Activated T-cell treated with anti-CD3 and anti-CD28 coated beads for 24 hours (primary cell): ENCODE measurements at places on chromosomes 12 and 14.

DNA sequence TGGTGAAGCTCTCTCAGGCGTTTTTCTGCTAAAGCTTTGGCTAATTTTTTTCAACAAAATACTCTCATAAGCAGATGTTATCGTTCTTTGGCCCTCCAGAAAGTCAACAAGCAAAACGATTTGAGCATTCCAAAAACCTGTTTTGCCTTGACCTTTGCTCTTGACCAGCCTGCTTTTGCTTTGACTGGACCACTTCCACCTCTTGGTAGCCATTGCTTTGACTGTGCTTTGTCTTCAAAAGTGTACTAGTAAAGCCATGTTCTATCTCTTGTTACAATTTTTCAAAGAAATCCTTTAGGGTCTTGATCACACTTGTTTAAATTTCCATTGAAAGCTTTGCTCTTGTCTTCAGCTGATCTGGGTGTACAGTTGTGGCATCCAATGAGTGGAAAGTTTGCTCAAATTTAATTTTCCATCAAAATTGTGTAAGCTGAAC is 10.7 kb upstream of the ARID4A start:
- no peak for DNase-seq

DNA sequence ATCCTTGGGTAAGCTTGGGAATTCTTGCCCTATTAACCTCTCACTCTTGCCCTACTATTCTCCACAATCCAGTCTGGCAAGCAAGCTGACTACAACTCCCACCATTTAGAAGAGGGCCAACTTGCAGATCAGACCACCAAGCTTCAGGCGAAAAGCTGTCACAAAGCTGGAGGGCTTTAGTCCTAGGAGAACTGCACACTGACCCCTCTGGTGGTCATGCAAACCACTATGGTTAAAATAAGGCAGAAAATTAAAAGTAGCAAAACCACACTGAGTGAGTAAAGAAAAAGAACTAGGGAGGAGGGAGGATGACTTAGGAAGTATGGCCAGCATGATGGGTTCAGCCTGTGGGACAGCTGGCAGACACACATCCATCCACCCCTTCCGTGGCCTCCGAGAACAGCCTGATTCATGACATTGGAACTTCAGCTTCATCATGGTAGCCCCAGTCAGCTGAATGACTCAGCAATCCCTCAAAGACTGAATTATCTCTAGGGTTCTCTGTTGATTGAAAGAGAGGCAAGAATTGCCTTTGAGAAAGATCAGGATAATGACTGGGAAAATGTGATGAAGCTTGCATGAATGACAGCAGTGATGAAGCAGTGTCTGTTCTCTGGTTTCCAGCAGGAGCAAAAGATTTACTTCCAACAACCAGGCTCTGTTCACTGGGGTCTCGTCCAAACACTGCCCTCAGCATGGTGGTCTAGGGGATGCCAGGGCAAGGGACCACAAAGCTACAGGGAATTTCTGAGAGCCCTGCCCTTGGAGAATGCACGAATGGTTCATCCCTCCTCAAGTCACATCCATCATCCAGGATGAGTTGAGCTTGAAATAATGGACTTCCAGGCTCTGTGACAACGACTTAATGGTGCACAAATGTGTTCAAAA is 24.4 kb downstream of the PITPNM2 start:
- DNase-seq: no peak

DNA sequence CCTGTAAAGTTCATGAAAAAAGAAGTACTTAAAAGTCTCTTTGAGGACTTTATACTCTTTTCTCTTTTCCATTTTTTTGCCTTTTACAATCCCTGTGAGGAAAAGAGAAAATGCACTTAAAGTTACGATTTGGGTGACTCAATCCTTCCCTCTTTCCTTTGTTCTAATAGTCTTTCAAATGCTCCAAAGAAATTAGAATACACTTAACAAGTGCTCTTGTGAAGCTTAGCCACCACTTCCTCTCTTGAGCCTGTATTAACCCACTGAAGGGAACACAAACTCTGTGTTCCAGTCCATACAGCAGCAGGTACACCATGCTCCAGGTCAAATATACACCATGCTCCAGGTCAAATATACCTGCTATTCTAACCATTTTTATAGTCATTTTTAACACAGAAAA is 581.1 kb upstream of the MGAT4C start:
- no peak for DNase-seq

- DNase-seq: no peak
These were observed 29.6 kb downstream of the ZFHX2 start for GRCh38 chr14:23521785-23522640.

DNA sequence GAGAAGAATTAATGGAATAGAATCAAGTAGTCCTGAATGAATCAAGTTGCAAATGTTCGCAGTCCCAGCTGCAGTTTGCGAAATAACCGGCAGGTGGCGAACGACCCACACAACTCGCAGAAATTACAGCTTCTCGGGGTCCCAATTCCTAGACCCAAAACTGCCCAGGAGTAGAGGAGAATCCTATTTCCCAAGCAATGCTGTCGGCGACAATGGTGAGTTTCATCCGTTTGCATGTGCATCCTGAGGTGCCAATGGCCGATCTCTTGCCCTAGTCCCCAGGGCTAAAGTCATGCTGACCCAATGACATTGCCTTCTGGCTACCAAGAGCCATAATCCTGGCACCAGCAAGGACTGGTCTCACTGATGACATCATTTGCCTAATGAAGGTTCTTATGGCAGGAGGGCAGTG is 8.5 kb upstream of the ASCL1 start:
- DNase-seq: peak; percentile 37

DNA sequence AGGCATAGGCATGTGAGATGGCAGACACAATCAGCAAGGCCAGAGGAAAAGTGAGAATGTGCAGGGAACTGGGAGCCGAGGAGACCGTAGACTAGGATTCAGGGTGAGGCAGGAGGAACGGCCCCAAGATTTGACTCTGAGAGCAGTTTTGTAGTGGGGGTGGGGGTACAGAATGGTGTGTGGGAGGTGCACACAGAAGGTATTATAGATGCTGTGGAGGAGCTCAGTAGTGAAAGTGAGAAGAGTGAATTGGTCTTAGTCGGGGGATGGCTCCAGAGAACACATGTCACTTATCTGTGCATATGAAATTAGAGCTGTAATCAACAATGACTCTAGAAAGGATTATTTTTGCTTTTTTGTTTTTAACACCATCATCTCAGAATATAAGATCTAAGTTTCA is 11.9 kb downstream of the ZNF664 start:
- DNase-seq: no peak

- DNase-seq: no peak
These were observed 17.7 kb downstream of the RFX4 start for GRCh38 chr12:106600503-106600902.

DNA sequence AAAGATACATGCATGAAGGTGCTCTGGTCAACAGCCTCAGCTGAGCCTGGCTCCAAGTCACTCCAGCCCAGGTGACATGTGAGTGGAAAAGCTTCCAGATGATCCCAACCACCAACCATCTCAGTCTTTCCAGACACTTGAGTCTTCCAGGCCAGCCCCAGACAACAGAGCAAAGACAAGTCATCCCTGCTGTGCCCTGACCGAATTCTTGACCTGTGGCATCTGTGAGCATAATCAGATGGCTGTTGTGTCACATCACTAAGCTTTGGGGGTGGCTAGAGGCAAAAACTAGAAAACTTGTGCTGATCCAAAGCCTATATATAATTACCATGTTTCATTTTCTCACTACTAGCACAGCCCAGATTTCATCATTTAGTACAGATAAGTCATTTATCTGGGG is 50.8 kb upstream of the ISM2 start:
- DNase-seq: no peak

GRCh38 chr14:82412545-82412944 is 878.9 kb upstream of the SEL1L start:
- DNase-seq: no peak

- DNase-seq: no peak
These were observed 142.4 kb downstream of the ITPR2 start for GRCh38 chr12:26690601-26691000.

DNA sequence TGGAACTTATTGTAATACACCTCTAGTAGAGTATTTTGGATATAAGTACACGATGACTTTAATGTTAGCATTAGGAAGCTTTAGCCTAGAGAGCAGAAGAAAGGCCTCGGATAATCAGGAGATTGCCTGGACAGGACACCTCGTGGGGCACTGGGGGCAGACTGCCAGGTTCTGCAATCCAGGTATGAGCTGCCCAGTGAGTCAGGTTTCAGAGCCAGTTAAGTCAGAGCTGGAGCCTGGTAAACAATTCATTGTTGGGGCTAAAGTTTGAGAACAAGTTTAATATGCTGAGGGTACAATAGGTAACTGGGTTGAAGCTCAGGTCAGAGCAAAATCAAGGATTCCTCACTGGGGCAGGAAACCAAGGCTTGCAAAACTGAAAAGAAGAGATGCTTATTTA is 107.4 kb downstream of the RERGL start:
- no peak for DNase-seq

DNA sequence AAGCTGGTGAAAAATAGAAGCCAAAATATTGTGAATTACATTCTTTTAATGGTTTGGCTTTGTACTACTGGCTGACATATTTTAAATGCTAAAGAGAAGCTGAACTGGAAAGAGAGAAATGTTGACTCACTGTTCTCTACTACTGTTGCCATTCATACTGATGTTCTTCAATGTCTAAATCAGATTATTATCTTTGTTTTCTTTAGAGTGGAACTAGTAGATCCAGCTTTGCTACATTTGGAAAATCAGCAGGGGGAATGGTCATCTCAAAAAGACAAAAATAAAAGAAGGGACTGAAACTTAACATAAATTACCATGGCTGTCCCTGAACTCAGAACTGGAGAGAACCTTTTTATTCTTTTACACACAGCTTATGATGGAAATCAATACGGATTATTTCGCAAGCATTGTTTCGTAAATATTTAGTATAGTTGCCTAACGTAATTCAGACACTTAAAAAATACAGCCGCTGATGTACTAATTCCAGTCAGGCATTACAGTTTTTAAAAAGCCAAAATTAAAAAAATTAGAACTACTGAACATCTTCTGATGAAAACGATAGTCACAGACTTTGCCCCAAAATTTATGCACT is 76.3 kb upstream of the OTX2 start:
- no peak for DNase-seq

GRCh38 chr12:51383269-51383905 is 7.8 kb downstream of the GALNT6 start:
- DNase-seq: no peak

DNA sequence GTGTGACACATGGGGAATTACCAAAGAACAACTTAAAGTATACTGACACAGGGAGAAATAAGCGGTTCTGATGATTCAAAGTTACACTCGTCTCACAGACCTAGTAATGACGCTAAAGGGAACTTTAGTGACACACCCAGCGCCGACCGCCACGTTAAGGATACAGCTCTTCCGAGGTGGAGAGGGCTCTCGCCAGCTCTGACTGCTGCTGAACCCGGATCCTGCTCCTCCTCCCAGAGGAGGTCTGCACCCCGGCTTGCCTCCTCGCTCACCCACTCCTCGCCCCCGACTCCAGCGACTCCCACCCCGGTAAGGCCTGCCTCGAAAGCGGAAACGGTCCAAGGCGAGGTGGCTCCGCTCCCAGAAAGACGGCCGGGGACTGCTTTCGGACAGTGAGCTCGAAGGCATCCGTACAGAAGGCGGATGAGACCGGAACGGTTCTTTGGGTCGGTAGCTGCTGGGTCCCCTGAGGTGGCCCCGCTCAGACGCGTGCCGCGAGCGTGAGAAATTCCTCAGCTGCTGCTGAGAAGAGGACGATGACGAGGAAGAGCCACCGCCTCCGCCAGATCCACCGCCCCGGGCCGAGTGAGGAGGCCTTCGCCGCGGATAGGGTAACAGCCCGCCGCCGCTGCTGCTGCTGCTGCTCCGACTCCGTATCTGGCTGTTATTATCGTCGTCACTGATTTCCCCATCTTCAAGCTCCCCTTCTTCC is 643 bp downstream of the ZFC3H1 start:
- peak; percentile 59 for DNase-seq

DNA sequence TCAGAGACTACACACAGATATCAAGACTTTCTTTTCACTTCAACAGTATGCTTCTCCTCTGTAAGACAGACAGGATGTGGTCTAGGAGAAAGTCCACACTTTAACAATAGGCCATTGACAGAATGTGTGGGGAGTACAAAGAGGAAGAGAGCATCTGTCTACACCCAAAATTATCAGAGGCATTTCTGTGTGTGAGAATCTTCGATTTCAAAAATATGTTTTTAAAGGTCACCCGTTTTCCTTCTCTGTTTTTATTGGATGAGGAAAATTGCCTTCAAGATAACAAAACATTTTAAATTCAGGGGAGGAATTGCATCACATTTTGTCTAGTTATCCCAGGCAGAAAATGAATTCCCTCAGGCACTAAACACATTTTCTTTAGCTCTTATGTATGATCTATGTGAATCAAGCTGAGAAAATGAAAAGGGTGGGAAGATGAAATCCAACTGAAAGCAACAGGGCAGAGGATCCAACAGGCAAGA is 16.4 kb downstream of the NAV3 start:
- no peak for DNase-seq

GRCh38 chr14:74035556-74035955 is 16.4 kb downstream of the BBOF1 start:
- DNase-seq: no peak

DNA sequence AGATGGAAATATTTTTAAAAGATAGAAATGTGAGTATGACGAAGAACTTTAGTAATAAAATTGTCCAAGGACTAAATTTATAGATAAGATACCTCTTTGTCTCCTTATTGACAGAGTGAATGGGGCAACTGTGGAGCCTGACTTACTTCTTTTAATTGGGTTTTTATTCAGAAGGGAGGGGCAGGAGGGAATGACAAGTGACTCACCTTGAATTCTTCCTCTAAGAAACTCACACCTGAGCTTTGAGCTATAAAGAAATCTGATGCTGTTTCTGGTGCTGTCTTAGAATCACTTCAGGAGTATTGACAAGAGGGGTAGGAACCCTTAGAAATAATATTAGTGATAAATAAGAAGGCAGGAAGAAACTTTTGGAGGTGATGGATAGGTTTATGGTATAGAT is 951 bp downstream of the NR1H4 start:
- no peak for DNase-seq

- DNase-seq: no peak
These were observed 338.1 kb upstream of the TMEM132C start for GRCh38 chr12:127928615-127929571.

GRCh38 chr14:59067127-59067894 is 121.2 kb upstream of the DAAM1 start:
- no peak for DNase-seq

DNA sequence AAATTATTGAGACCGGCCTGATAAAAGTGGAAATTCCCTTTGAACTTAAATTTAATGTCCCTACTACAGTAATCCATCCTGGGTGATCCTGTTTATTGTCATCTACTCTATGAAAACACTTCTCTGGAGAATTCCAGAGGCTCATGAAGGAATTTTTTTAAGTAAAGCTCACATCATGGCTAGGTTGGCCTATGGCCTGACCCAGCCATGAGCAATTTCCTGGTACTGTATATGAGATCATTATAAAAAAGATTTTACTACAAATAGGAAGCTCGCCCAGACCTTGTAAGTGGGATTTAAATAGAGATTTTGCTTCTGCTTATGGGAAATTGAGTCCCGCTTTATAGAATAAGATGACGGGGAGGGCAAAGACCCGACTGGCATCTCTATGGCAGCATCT is 215.5 kb downstream of the DPF3 start:
- no peak for DNase-seq

DNA sequence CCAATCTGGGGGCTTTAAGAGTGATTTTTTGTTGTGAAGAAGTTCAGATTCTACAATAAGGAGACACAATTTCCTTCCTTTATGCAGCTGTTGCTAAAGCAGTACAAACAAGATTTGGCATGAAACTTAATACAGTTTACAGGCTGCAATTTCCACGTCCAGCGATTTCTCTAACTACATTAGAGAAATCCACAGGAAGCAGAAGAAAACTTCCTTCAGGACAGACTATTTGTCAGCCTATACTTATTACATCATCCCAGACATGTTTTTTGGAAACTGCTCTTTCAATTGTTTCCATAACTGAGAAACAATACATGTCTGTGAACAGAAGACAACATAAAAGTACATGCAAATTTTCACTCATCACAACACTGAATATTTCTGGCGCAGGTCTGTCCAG is 204.3 kb downstream of the TTC7B start:
- DNase-seq: no peak
